ENCODE measurements at places on chromosomes 1 and 21.

- DNase-seq = no peak
Observed at GRCh38 chr1:67835663-67836452, 2.6 kb upstream of the GNG12 start.

GRCh38 chr21:39444421-39445180, 977 bp downstream of the LCA5L start:
- DNase-seq = no peak

GRCh38 chr1:214044438-214045214, 56.9 kb downstream of the PROX1 start:
- no peak for DNase-seq

- no peak for DNase-seq
Observed at GRCh38 chr1:87218618-87219017, 110.1 kb upstream of the LMO4 start.

DNA sequence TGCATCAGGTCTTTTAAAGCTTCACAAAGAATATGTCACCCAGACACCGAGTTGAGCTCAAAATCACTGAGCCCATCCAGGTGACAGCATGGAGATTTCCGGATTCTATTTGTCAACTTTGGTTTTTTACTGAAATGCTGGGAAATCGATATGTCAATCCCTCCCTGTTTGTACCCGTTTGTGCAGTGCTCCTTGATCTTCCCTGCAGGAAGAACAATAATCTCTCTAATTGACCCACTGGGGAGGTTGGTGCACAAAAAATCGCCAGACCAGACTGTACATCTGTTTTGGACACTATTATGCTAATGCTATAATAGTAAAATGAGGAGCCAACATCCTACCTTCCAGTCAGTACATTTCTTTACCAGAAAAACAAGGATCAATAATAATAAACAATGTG, 1.8 kb downstream of the BARHL2 start:
- no peak for DNase-seq

Data from SIG-M5 (cell line).